Hematopoietic multipotent progenitor cell (in vitro differentiated cells): ENCODE measurements at places on chromosomes 2 and 18.

DNA sequence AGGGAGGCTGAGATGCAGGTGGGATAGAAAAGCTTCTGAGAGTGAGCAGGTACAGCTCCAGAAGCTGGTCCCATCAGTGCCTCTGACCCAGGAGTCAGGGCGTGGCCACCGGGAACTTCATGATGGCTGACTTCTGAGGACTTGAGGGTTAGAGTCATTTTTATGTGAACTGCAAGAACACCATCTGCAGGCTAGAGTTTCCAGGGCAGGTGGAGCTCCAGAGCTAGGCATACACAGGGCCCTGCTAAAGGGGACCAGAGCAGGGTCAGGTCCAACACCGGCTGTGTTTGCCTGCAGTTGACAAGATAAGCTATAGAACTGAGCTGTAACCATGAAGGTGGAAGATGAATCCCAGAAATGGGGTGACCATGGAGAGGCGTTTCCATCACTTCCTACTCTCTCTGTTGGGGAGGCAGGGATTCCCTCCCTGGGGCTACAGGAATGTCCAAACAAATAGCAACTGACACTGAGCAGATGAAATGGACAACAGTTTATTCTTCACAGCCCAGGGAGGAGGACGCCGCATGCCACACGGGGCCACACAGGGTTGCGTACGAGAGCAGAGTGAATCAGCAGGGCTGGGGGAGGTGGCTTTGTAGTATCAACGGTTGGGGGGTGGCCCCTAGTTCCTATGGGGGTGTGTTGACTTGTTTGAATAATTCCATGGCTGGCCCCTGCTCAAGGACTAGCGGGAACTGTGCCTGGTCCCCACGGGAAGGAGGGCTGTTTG lies 77.6 kb upstream of the ZNF516 start:
- no peak for DNase-seq

- DNase-seq, result no peak
Measured at GRCh38 chr2:239945751-239946561, 79.2 kb downstream of the NDUFA10 start.

DNA sequence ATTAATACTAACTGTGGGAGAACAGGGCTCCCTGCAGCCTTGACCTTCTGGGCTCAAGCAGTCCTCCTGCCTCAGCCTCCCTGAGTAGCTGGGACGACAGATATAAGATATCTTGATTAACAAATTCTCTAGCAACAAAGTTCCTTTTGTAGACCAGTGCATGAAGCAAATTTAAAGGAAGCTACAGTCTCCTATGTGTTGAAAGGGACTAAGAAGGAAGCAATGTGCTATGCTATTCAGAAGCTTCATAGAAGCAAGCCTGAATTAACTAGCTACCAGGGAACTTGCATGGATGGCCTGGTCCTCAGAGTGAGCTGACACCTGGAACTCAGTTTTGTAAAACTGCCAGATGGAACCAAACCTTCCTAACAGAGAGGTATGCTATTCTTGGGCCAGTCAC lies 33.2 kb downstream of the RAPH1 start:
- DNase-seq, result no peak

- no peak for DNase-seq
Measured at GRCh38 chr2:165067643-165068486, 112.5 kb upstream of the SLC38A11 start.

DNA sequence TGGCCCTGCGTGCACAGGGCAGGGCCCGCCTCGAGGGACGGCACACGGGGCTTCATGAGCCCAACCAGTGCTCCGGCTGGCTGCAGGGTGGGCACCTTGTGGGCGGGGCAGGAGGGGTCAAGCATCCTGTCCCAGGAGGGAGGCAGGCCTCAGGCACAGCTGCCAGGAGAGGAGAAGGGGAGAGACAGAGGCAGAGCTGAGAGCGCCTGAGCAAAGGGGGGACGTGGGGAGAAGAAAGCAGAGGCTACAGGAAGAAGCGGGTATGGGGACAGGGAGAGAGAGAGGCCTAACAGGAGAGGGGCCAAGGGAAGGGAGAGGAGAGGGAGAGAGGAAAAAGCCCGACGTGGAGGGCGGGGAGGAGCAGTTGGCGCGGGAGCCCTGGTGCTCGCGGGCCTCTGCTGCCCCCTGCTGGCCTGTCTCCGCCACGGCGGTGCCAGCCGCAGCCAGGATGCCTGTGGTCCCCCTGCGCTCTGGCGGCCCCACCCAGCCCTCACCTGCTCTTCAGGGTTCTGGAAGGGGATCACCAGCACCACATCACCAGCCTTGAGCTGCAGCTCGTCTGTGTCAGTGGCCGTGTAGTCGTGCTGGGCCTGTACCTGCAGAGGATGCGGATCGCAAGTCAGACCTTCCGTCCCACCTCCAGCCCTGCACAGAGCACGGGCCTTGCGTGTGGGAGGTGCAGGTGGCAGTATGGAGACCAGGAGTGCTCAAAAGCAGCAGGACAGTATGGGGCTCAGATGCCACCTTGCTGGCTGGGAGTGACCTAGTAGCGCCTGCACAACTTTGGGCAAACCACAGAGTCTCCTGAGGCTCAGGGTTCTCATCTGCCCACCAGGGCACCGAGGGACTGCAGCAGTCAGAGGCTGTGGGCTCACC lies 56.8 kb downstream of the BIN1 start:
- DNase-seq, result peak; percentile 47

DNA sequence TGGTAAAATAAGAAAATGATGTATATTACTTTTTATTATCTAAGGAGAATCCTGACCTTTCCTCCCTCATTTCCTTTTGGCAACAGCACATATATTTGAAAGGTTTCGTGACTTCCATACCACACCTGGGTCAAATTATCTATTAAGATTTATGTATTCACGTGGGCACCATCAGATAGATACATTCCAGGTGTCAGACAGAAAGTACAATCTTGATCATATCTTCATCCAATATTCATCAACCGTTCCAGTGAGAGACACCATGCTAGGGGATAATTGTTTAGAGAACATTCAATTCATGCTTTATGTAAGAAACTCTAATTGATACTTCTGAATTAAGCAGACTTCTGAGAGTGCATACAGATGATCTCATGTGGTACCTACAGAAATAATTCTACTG lies 73.7 kb downstream of the SCN9A start:
- no peak for DNase-seq

- no peak for DNase-seq
Measured at GRCh38 chr2:80830891-80831290, 526.3 kb upstream of the LRRTM1 start.

GRCh38 chr2:13495051-13495450 lies 778.3 kb downstream of the TRIB2 start:
- no peak for DNase-seq

- peak; percentile 90 for DNase-seq
Measured at GRCh38 chr2:98465456-98466226, 21.0 kb downstream of the INPP4A start.

DNA sequence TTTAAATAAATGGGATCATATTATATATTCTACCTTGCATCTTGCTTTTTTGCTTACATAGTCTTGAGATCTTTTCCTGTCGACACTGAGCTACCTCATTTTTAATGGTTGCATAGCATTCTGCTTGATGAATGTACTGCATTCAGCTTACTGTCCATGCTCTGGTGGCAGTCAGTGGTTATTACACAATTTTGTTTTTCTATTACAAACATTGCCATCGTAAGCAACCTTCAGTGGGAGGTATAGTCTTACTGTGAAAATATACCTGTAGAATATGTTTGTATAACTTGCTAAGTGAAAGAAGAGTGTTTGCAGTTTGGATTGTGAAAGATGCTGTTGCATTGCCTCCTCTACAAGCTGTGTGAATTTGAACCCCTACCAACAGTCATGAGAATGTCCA lies 43.4 kb downstream of the UBXN4 start:
- no peak for DNase-seq

- DNase-seq, result no peak
Measured at GRCh38 chr2:21730141-21730540, 606.4 kb downstream of the TDRD15 start.

- DNase-seq, result no peak
Measured at GRCh38 chr18:37302519-37302918, 263.1 kb downstream of the CELF4 start.

- no peak for DNase-seq
Measured at GRCh38 chr18:28163201-28163775, 13.6 kb downstream of the CDH2 start.

DNA sequence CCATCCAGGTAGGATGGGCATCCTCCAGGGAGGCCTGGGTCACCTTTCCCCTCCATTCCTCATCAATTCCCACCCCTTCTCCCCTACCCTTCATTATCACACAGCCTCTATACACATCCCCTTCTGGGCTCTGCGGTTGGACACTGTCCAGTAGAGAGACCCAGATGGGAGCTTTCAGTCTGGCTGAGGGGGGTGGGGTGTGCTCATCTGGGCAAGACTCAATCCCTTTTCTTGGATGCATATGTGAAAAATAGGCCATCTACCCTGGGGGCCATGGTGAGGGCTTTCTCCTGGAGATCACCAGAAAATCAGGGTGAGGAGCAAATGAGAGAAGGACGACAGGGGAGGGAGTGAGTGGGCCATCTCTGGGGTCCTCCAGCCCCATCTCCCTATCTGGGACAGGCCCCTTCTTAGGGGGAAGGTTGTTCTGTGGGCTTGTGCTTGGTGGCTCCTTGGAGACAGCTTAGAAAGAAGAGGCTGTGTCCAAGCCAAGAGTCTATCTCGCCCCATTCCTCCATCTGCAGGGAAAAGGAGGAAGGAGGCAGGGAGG lies 160.1 kb downstream of the DYSF start:
- no peak for DNase-seq

GRCh38 chr2:112259509-112260294 lies 4.9 kb upstream of the ZC3H8 start:
- peak; percentile 64 for DNase-seq

GRCh38 chr18:50508228-50508627 lies 51.7 kb upstream of the MAPK4 start:
- DNase-seq, result no peak

GRCh38 chr2:16633621-16634430 lies 31.8 kb downstream of the CYRIA start:
- DNase-seq, result no peak

DNA sequence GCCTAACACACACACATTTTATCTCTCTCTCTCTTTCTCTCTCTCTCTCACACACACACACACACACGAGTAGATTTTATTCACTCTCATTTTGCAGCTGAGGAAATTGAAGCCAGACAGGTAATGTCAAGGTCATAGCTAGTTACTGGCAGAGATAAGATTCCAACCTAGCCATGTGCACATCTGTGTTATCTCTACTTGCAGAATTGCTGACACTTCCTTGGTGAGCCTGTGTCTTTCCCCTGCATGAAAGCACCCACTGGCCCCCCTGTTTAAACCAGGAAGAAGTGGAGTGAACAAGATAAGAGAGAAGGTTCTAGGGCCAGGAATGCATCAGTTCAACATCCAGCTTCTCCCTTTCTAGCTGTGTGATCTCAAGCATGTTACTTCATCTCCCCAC lies 423.7 kb downstream of the TXNL1 start:
- no peak for DNase-seq

DNA sequence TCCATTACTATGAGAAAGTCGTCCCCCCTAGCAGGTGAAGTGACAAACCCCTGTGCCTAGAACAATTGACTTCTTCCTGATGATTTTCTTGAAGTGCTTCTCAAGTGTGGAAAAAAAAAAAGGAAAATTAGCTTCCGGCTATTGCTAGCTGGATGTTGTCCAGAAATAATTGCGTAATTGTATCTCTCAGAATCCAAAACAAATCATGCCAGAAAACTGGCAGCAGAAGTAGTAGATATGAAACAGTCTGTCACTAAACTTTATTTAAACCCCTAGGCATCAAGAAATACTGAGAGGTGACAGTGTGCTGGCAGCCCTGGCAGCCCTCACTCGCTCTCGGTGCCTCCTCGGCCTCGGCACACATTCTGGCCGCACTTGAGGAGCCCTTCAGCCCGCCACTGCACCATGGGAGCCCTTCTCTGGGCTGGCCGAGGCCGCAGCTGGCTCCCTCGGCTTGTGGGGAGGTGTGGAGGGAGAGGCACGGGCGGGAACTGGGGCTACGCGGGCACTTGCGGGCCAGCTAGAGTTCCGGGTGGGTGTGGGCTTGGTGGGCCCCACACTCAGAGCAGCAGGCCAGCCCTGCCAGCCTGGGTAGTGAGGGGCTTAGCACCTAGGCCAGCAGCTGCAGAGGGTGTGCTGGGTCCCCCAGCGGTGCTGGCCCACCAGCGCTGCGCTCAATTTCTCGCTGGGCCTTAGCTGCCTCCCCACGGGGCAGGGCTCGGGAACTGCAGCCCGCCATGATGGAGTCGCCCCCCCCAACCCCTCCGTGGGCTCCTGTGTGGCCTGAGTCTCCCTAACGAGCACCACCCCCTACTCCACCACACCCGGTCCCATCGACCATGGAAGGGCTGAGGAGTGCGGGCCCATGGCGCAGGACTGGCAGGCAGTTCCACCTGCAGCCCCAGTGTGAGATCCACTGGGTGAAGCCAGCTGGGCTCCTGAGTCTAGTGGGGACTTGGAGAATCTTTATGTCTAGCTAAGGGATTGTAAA lies 80.5 kb upstream of the ABCA12 start:
- no peak for DNase-seq

DNA sequence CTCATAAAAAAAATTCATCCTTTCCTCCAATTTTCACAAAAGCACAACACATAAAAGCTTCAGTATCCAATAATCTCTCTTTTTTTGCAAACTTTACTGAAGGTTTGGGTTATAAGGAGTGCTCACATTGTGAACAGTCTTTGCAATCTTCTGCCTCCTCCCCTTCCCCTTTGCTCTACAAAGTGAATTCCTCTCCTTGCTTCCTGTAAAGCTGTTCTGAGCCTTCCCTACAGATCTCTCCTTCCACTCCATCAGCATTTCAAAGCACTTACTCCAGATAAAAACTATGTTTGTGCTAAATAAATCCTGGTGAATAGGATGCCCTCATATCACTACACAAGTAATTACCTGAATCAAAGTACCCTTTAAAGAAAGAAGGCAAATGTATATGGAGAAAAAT lies 4.6 kb upstream of the PDK1 start:
- no peak for DNase-seq

GRCh38 chr2:209636076-209636475 lies 135.6 kb upstream of the UNC80 start:
- DNase-seq, result no peak

DNA sequence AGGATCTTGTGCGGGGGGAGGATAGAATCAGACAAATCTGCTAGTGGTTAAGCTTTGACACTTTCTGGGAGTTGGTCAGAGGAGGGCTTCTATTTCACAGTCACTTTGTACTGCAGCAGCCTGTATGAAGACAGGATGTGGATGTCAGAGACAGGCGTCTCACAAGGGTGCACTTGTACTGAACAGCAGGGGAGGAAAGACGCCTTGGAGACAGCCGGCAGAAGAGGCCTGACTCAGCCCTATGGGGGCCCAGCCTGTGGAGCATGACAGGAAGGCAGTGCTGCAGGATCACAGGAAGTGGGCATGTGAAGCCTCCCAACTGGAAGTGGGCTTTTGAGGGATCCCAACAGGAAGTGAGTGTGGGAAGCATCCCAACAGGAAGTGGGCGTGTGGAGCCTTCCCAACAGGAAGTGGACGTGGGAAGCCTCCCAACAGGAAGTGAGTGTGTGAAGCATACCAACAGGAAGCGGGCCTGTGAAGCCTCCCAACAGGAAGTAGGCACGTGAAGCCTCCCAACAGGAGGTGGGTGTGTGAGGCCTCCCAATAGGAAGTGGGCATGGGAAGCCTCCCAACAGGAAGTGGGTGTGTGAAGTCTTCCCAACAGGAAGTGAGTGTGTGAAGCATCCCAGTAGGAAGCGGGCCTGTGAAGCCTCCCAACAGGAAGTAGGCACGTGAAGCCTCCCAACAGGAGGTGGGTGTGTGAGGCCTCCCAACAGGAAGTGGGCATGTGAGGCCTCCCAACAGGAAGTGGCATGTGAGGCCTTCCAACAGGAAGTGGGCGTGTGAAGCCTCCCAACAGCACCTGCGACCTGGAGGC lies 212.3 kb downstream of the SNTG2 start:
- no peak for DNase-seq
